OCI-M1 (cell line): ENCODE measurements at places on chromosomes 12 and 14.

DNA sequence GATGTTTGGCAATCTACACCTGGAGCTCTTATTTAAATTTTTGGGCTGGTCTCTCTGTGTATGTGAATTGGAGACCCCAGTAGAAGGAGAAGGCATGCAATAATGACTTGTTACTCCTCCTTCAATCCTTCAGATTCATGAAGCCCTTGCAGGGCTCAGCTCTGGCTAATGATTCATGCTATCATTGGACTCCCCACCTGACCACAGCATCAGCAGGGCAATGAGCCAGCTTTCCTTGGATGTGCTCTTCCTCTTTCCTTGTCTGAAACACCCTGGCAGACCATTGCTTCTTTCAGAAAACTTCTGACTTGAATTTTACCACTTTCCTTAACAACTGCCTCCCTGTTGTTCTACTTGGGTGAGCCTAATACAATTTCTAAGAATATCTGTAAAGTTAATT is 1019.2 kb downstream of the AACS start:
- no peak for DNase-seq

DNA sequence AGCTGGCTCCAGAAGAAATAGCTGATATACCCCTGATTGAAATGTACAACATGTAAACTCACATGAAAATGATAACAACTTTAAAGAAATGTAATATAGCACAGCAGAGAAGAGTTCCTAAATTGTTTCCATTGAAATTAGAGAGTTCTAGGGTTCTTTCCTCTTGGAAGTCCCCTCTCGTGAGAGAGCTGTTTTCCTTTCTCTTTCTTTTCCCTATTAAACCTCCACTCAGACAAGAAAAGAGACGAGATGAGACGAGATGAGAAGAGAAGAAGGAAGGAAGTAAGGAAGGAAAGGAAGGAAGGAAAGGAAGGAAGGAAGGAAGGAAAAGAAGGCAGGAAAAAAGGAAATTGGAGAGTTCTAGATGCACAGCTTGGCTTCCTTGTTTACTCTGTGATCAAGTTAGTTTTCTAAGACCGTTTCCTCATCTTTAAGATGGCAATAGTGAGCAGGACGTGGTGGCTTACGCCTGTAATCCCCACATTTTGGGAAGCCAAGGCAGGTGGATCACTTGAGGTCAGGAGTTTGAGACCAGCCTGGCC is 11.9 kb downstream of the DRAM1 start:
- no peak for DNase-seq

GRCh38 chr12:10957741-10958140 is 18.7 kb upstream of the TAS2R14 start:
- DNase-seq = no peak

DNA sequence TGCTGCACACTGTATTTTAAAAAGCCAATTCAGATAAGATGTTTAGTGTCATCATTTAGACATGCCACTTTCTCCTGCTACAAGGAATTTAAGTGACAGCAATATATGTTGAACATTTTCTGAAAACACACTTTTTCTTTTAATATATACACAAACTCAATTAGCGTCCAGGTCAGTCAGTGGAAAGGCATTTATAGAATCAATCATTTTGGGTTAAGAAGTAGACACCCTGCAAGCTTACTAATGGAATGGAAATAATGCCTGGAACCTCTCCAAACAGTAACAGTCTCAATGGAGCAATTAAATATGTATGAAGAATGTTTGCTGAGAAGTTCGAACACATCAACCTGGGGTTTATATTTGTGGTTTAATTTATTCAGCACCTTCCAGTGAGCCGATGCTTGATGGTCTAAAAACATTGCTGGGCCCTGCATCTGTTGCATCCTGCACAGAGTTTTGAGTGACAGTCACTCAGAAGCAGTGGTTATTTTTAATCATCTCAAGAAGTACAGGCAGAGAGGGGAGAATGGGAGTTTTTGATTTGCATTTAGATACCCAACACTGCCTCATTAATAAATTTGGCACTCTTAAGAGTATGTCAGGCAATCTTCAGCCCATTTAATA is 410.7 kb downstream of the TMEM117 start:
- no peak for DNase-seq

- no peak for DNase-seq
Measured at GRCh38 chr12:130504110-130504839, 166.6 kb downstream of the PIWIL1 start.
